ENCODE measurements at places on chromosomes 16 and 17.

DNA sequence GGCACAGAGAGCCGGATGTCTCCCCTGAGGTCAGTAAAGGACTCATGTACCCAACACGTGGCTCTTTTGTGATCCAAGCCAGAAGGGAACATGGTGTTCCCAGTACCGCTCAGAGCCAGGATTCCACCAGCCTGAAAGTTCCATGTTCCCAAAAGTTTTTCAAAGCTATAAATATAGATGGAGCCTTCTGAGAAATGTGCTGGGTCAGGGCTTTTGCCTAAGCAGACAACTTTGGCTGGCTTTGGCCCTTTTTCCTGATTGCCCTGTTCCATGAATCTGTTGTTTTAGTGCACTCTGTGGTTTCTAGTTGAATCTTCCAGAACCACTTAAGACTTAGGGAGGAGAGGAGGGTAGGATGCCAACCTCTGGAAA lies 128.5 kb upstream of the HS3ST2 start:
- no peak for DNase-seq

DNA sequence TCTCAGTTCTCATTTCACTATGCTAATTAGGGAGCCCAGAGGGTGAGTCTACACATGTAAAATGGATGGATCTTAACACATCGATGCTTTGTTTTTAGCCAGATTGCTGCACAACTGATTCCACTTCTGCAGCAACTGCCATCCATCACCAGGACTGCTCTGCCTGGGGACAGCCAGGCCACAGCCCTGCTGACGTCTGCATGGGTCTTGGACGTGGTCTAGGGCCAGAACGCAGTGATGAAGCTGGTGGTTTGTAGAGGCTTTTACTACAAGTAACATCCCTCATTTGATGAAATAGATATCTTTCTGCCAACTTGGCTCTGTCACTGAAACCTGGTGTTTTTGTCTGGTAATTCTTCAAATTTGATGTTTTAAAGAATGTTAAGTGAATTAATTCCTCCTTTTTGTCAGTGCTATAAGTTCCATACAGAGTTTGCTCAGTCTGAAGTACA lies 50.6 kb downstream of the MARCHF10 start:
- DNase-seq: no peak

DNA sequence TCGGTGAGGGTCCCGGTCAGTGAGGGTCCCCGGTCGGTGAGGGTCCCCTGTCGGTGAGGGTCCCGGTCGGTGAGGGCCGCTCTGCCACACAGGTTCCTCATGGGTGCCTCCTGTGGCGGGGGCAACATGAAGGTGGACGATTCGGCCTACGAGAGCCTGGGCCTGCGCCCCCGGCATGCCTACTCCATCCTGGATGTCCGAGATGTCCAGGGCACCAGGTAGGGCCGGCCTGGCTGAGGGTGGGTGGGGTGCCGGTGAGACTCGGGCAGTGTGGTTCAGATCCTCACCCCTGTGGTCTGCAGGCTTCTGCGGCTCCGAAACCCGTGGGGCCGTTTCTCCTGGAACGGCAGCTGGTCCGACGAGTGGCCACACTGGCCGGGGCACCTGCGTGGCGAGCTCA lies 9.0 kb upstream of the PRR35 start:
- DNase-seq: no peak

- DNase-seq: no peak
These were observed 2.4 kb downstream of the RAP1GAP2 start for GRCh38 chr17:2798678-2799077.

- no peak for DNase-seq
These were observed 50.8 kb downstream of the RPH3AL start for GRCh38 chr17:301681-302299.

DNA sequence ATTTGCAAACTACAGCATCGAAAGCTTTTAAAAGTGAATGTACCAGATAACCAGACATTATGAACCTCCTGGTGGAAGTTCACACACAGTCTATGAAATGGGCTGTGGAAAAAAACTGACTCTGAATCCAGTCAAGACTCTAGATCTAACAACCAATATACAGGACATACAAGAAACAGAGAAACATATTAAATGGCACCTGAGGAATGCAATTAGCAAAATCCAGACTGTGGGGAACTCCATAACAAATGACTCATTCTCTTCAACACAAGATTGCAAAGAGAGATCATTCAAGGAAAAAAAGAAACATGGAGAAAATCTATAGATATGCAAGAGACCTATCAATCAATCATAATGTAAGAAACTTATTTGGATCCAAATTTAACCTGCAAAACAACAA lies 119.0 kb downstream of the MYO1D start:
- DNase-seq: no peak

DNA sequence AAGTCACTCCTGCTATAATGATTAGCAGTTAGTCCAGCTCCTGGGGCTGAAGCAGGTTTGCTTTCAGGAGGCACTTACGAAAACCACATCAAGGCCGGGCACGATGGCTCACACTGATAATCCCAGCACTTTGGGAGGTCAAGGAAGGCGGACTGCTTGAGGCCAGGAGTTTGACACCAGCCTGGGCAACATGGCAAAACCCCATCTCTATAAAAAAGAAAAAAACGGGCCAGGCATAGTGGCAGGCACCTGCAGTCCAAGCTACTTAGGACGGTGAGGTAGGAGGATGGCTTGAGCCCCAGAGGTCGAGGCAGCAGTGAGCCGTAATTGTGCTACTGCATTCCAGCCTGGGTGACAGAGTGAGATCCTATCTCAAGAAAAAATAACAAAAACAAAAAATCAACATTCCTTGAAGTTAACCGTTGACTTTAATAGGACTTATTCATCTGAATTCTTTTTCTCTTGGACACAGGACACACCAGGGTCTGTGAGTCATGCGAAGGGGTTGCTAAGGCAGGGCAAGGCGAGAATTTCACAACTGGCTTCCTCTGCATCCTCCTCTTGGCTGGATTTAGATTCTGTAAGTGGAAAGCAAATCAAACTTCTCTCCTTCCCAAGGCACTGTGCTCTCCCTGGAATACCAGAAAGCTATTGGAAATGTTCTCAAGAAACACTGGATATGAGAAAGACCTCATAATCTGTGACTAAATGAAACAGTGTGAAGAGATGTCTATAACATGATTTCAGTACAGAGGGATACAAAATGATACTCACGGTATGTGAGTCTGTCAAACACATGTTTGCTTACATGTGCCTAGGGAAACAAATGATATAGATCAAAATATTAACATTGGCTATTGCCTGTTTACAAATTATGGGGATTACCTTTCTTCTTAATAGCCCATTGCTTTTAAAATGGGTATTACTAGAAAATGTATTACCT lies 99.5 kb downstream of the SYCE1L start:
- DNase-seq: peak; percentile 96

- DNase-seq: no peak
These were observed 74.4 kb downstream of the NETO2 start for GRCh38 chr16:47069313-47069712.

- DNase-seq: no peak
These were observed 288.3 kb upstream of the TNRC6C start for GRCh38 chr17:77670173-77670572.

DNA sequence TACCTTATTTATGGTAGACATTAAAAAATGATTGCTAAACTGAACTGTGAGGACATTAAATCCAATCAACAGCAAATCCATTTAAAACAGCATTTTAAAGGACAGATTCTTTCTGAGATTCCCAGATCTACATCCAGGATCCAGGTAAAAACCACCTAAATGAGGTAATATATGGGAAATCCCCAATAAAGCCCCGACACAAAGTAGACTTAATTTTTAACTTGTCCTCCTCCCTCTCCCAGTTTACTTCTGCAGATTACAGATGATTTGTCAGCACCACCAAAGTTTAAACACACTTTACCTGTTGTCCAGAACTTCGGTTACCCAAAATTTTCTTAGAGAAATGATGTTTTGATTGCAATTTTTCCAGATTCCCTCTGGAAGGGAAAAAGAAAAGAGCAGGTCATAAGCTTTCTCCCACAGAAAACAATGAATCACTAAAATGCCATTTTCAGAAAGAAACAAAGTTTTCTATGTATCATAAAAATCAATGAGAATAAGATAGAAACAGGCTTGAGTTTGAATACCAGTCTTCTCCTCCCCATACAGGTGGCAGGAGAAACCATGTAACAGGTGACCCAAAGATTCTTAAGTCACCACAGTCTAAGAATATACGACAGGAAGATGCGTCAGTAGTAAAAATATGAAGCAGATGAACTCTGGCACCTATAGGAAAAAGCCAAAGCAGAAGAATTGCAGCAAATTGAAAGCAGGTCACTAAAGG lies 22.8 kb downstream of the GJC1 start:
- DNase-seq: no peak

DNA sequence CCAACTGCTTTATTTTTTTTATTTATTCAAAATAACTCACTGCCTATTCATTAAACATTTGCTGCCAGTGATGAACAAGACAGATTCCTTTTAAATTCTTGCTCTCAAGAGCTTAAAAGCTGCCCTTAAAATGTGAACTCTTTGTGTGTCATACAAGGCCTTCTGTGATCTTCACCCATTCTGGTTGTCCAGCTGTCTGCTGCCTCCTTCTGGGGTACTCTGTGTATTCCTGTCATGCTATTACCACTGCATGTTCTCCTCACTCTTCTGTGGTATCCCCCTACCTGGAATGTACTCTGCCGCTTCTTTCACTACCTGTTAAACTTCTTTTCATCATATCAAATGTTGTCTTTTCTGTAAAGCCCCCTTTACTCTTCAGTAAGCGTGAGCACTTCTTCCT lies 165.8 kb downstream of the CHD9 start:
- DNase-seq: no peak

DNA sequence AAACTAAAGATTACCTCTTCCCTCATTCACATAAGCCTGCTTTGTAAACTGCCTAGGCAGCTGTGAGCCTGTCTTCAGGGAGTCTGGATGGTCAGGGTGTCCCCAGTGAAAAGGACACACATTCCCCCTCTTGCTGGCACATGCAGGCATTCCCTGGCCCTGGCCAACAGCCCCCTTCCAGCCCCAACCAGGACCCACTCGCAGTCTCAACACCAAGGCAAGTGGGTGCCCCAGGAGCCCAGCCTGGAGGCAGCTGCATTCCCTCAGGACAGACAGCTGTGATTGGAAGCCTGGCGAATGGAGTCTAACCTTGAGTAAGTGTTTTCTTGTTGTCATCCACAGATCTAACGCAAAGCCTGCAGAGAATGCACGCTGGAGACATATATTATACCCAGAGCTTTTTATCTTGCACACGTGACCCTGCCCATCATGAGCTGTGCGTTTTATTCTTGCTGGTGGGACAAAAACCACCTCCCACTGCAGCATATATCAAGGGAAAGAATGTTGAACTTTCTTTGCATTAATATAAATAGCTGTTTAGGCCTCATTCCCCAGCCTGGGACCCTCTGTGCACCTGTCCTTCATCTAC lies 95.0 kb upstream of the LHX1 start:
- DNase-seq: no peak

DNA sequence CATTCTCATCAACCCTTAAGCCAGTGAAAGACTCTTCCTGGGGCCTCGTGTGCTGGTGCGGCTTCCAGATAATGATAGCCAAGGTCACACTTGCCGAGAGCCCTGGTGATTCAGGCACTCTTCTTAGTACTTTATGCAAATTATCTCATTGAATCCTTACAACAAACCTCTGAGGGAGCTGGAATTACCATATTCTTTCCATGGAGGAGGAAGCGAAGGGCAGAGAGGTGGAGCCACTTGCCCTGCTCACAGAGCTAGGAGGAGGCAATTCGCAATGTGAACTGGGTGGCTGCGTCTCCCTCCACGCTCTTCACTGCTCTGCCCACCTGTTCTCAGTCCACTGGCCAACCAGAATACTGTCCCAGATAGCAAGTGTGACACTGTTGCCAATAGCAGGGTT lies 409.7 kb downstream of the SNX29 start:
- DNase-seq: no peak

DNA sequence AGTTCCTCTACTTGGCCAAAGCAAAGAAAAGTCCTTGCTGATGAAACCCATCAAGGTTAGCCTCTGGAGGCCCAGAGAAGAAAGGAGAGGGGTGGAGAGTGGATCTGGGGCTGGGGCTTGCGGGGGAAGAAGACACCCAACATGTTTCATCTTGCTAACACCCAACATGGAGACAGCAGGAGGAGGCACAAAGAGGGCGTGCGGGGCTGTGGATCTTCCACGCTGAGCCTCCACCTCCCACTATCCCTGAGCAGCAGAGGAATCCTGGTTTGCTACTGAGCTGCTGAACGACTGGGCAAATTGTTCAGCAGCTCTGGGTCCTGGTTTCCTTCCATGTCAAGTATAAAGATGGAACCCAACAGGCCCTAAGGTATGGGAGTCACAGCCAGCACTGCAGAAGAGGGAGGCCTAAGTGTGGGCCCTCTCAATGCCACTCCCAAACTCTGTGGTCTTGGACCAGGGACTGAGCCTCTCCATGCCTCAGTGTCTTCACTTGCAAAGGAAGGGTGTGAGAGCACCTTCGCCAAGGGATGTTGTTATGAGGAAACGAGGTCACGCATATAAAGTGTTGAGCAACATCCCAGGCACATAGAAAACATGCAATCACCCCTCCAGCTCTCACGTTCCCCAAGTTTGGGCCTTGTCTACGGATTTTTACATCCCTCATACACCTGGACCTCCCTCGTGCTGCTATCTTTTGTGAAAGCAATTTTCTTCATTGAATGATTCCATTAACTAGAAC lies 122.5 kb downstream of the XYLT1 start:
- no peak for DNase-seq

- no peak for DNase-seq
These were observed 144.1 kb downstream of the RBFOX3 start for GRCh38 chr17:79466562-79467350.

- no peak for DNase-seq
These were observed 432.4 kb upstream of the PMFBP1 start for GRCh38 chr16:72604375-72604774.

DNA sequence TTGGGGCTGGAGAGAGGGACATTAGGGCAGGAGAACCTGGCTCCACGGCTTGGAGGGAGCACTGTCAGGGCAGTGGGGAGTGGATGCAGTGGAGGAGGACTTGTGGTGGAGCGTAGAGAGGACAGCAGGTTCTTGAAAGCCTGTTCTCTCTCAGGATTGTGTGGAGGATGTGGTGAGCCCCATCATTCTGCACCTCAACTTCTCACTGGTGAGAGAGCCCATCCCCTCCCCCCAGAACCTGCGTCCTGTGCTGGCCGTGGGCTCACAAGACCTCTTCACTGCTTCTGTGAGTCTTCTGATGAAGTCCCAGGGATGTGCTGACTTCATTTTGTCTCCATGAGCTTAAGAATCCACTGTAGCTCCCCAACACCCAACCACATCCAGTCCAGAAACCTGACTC lies 13.5 kb downstream of the COX6A2 start:
- DNase-seq: no peak

GRCh38 chr16:51390877-51391276 lies 239.8 kb upstream of the SALL1 start:
- DNase-seq: no peak

- no peak for DNase-seq
These were observed 10.8 kb downstream of the KCTD5 start for GRCh38 chr16:2692948-2693651.
